Neural crest cell (in vitro differentiated cells): ENCODE measurements at places on chromosomes 4 and X.
A peak's percentile ranks its signal among the peaks of the same experiment; 100 is the strongest.

GRCh38 chrX:116618546-116618945 is 155.8 kb upstream of the CT83 start:
- no peak for DNase-seq

DNA sequence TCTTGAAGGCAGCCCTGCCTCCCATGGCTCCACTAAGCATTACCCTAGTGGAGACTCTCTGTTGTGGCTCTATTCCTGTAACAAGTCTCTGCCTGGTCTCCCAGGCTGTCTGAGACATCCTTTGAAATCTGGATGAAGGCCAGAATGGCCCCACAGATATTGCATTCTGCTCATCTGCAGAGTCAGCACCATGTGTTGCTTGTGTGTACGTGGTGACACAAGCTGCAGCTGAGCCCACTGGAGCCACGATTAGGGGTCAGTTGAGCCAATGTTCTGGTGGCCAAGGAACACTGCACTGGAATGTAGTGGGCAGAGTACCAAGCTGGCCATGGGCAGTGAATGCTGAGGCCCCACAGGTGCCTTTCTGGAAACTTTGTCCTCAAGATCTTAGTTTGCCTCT is 29.2 kb downstream of the GRID2 start:
- DNase-seq, result no peak

- no peak for DNase-seq
Observed at GRCh38 chr4:2090642-2091041, 31.5 kb downstream of the NAT8L start.

GRCh38 chr4:2843941-2844584 is 419 bp downstream of the ADD1 start:
- DNase-seq, result peak; percentile 43

- DNase-seq, result no peak
Observed at GRCh38 chr4:189765736-189766135, 174.9 kb upstream of the FRG1 start.

GRCh38 chr4:167233685-167234315 is 494 bp downstream of the SPOCK3 start:
- peak; percentile 12 for DNase-seq

GRCh38 chr4:104500442-104500841 is 5.7 kb upstream of the CXXC4 start:
- no peak for DNase-seq

DNA sequence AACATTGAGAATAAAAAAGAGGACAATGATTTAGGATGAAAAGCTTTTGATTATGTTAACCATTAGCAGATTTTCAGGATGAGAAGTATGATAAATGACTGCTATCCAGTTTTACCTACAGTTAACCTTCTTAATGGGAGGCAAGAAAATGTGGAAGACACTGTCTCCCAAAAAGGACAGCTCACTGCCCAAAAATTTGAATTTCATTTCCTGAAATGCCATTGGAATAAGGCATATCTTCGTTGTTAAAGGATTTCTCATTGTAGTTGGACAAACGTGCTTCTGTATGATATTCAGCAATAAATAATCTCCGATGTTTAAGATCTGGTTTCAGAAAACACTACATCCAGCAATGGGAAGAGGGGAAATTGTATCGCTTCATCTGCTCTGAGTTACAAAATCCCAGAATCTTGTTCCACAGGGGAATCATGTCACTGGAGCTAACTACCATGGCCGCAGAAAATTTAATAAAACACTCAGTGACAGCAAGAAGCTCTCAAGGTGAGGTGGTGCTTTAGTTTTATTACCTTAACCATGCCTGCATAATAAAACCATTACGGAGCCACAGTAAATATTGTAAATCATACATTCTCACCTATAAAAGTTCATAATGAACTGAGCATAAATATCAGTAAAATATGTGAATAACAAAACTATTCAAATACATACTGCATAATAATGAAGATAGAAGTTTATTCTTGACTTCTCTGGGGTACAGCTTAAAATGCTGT is 552.3 kb downstream of the PCDH7 start:
- DNase-seq, result no peak

DNA sequence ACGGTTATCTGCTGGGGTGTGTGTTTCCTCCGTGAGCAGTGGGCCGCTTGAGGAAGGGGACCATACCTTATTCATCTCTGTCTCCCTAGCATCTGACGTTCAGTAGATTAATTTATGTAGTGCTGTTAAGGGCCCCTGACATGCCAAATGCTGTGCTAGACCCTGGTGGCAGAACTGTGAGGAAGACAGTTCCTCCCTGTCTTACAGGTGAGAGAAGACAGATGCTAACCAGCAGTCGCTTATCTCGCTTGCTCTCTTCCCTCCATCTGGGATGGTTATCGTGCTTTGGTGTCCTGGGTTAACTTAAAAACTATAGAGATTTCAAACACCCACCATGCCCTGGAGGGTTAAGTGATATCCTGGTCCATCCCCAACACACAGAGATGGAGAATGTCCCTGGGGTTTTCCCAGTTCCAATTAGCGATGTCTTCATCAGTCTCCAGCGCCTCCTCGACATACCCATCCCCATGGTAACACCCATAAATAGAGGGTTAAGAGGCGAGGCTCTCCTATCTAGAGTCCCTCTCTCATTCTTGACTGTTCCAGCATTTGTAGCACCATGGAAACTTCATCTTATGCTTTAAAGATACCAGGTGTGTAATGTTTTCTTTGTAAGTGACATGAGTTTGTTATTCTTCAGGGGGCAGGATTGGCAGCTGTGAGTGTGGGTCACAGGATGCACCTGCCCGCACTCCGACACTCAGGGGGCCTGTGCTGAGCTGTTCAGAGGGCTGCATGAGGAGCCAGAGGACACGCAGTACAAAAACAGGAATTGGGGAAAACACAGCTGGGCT is 135.2 kb downstream of the STK32B start:
- no peak for DNase-seq

DNA sequence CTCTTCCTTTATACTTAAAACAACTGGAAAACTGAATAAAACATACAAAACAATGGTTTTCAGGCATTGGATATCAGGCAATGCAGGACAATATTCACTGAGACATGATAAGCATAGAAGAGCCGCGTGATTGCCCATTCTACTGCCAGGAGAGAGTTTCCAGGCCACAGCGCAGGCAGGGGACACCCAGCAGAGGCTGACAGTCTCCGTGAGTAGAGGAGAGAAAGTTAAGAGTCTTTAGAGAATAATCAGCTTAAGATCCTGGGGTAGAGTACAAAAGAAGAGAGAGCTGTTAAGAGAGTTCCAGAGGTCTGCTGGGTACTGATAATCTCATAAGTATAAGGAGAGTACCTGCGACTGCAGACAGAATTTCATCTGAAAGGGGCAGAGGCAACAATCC is 18.4 kb upstream of the FRAS1 start:
- no peak for DNase-seq

DNA sequence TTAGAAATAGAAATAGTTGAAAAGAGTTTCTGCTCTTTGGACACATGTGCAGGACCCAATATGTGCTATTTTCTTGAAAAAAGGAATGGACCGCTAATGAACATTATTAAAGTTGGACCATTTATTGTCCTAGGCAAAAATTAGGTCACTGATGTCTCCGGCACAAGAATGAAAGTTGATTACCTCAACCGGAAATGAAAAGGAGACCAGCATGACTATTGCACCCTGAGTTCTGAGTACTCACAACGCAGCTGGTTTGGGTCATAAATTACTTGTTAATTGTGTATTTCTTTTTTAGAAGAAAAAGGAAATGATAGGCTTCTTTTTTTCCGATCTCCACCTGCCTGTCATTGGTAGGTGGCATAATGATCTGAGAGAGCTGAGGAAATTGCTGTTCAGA is 232.7 kb downstream of the ARHGAP24 start:
- no peak for DNase-seq

GRCh38 chr4:47526281-47526680 is 41.2 kb downstream of the ATP10D start:
- no peak for DNase-seq

GRCh38 chrX:152902502-152902820 is 4.6 kb downstream of the ZNF185 start:
- no peak for DNase-seq

- peak; percentile 13 for DNase-seq
Observed at GRCh38 chrX:153474718-153475117, 4.3 kb upstream of the HAUS7 start.

- no peak for DNase-seq
Observed at GRCh38 chr4:138190452-138190858, 51.7 kb downstream of the SLC7A11 start.

DNA sequence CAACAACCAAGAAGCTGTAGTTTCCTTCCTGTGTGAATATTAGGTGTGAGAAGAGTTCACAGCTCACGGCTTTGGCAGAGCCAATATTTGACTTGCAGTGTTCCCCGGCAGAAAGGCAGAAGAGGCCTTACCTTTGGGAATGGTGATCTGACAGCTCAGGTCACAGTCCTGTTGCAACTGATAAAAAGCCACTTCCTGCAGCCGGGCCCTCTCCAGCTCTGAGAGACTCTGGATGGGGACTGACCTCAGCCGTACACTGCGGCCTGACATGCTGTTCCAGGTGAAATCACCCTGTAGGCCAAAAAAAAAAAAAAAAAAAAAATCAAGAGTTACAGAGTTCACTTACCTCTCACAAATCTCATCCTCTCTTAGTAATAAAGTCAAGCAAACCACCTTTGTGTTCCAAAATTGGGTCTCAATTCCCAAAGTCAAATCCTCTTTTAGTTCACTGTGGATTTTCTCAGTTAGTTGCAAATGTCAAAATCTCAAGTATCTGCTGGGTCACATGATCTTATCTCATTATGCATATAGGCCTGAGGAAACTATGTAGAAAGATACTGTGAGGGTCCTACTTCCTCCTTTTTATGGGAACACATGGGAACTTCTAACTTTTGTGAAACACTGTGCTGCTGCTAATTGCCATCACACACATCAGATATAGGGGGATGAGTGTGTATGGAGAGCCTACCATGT is 38.6 kb upstream of the AMELX start:
- DNase-seq, result no peak

- DNase-seq, result no peak
Observed at GRCh38 chr4:83356899-83357661, 22.4 kb upstream of the HPSE start.

GRCh38 chr4:15703439-15703838 is 574 bp downstream of the BST1 start:
- DNase-seq, result no peak

DNA sequence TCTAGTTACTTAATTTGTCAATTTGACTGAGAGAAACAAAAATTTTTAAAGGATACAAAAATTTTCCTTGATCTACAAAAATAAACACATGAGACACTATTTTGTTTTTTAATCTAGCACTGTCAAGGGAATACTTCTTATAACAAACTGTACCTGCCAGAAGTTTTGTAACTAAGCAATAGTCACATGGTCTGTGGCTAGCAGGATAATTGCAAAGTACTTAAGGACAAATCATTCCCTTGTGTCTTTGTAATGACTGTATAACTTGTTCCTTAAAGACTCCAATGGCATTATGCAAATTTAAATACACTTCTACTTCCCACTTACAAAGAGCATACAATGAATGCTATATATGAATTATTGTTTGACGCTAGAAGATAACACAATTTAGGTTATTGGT is 25.1 kb upstream of the ANK2 start:
- no peak for DNase-seq

GRCh38 chrX:137354851-137355250 is 211.1 kb upstream of the ZIC3 start:
- DNase-seq, result no peak

- DNase-seq, result no peak
Observed at GRCh38 chr4:83629945-83630721, 94.2 kb downstream of the GPAT3 start.

- DNase-seq, result no peak
Observed at GRCh38 chr4:164815711-164816110, 61.3 kb upstream of the APELA start.

GRCh38 chrX:76802708-76803107 is 375.2 kb downstream of the MAGEE1 start:
- no peak for DNase-seq

- DNase-seq, result no peak
Observed at GRCh38 chr4:86356425-86357210, 3.2 kb downstream of the MAPK10 start.

DNA sequence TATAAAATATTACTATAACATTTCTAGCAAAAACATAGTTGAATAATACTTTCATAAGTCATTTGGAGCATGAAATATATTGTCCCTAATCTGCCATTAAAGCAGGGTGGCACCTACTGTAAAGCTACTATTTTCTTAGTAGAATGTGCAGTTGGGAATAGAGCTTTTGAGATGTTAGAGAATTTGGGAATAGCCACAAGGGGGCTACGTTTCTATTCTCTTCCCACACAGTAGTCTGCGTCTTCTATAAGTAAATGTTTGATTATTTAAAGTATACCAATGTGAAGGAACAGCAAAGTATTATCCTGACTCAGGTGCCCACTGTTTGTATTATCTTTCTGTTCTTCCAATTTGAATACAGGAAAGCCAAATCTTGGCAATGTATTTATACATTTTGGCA is 323.2 kb upstream of the GIMD1 start:
- no peak for DNase-seq

GRCh38 chr4:150385606-150386005 is 196.3 kb upstream of the MAB21L2 start:
- no peak for DNase-seq

DNA sequence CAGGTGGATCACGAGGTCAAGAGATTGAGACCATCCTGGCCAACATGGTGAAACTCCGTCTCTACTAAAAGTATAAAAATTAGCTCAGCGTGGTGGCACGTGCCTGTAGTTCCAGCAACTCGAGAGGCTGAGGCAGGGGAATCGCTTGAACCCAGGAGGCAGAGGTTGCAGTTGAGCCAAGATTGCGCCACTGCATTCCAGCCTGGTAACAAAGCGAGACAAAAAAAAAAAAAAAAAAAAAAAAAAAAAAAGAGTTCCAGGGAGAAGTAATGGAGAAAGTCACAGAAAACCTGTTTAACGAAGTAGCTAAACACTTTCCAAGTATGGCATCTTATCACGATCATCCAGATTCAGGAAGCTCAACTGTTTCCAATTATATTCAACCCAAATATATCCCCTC is 10.9 kb downstream of the KLHL4 start:
- no peak for DNase-seq

GRCh38 chr4:8316251-8316771 is 46.8 kb downstream of the HTRA3 start:
- no peak for DNase-seq

DNA sequence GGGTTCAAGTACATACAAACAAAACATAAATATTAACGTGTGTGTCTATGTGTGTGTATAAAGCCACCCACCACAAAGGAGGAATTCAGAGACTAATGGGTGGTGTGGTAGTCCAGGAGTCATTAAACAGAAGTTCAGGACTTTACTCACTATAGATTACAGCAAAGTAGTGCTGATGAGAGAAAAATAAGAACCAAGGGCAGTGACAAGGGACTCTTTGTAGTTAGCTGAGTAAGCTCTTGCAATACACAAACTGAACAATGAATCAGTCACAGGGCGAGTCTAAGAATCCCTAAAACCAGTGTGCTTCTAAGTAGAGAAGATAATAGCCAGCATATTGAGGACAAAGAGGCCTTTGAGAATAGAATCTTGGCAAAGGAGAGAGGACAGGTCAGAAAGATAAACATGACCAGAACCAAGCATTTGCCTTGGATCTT is 232.4 kb downstream of the PPP3CA start:
- peak; percentile 3 for DNase-seq

GRCh38 chr4:12692815-12693214 is 791.3 kb downstream of the RAB28 start:
- DNase-seq, result no peak
